Activated naive CD4-positive, alpha-beta T cell (primary cell): ENCODE measurements at places on chromosomes 2 and 18.

GRCh38 chr2:138846216-138846821 lies 66.1 kb upstream of the NXPH2 start:
- DNase-seq, result no peak

GRCh38 chr2:154331784-154332183 lies 366.7 kb upstream of the KCNJ3 start:
- DNase-seq, result no peak

DNA sequence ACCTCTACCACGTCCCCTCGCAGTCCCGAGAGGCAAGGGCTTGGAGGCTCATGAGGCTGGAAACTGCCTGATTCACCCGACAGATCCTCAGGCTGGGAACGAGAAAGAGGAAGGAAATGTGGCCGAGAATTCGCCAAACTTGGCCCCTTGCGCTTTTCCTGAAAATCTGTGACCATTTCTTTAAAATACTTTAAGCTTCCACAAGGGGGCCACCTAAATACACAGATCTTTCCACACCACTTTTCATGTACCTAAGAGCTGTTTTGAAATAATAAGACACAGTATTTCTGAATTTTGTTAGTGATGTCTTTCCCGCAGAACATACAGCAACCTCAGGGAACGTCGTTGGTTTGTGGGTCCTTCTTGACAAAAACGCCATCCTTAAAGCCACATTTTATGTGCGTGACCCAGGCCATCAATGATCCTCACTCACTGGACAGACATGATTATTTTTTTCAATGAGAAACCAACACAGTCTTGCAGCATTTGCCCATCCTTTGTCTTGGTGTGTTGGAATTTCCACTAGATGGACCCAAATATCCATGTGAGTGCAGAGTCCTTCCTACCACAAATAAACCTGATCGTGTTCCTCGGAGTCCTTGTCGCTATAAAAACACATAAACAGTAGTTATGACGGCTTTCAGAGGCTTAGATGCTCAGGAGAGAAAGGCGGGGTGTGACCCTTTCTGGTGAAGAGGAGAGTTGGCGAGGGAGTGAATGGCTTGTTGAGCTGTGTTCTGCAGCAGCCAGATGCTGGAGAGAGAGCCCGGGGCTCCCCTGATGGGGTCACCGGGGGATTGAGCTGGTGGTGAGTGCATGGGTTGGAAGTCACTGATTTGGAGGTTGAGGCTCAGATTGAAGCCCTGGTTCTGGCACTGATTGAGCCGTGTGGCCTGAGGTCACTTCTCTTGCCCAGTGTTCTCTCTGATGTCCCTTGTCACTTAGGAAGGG lies 25.0 kb downstream of the DCDC2C start:
- DNase-seq, result no peak

DNA sequence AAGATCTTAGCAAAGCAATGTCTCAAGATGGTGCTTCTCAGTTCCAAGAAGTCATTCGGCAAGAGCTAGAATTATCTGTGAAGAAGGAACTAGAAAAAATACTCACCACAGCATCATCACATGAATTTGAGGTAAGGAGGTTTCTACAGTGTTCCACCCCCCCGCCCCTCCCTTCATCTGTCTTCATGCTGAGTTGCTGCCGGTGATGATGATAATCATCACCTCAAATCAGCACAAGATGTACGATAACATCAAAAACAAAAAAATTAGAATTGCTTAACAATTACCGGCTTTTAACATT lies 14.6 kb downstream of the UGP2 start:
- DNase-seq, result no peak

GRCh38 chr2:15845737-15846405 lies 94.5 kb upstream of the MYCN start:
- no peak for DNase-seq
